ENCODE measurements at places on chromosomes 5 and 9.

DNA sequence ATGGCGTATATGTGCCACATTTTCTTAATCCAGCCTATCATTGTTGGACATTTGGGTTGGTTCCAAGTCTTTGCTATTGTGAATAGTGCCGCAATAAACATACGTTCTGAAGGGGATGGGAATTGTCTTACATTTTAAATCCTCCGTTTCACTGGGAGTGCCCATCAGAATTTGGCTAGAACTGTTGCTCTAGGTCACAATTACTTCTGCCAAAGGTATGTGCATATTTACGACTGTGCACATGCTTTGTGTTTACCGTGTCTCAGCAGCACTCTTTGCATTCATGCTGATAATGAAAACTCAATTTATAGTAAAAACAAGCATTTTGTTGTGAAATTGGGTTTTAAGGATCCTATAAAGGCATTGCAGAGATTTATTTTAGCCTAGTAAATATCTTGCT lies 151.9 kb upstream of the ZNF618 start:
- no peak for DNase-seq

DNA sequence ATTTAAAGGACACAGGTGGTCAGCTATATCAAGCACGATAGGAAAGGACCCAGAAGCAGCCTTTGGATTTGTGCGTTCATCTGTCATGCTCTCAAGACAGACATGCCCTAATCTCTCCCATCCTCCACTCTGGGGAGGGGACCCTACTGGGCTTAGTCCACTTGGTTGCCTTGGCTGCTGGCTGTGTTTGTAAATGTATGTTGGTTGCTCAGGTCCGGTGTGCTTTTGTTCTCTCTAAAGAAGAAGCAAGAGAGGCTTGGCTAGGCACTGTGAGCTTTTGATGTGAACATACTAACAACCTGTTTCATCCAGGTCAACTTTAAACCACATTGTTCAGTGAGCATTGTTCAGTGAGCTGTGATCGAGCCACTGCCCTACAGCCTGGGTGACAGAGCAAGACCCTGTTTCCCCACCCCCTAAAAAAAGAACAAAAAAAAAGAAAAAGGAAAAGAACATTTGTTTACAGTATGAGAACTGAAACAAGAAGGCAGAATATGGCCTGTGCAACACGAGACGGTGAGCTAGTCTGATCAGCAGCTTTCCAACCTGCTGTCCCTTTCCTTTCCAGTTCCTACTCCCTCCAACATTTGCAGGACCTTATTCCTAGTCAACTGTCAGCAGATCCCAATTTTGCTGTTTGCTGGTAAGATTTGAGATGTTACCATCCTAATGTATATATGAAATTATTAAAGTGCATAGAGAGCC lies 228.3 kb downstream of the ARHGAP26 start:
- no peak for DNase-seq

- DNase-seq: no peak
Measured at GRCh38 chr9:15738011-15738410, 185.2 kb downstream of the CCDC171 start.

DNA sequence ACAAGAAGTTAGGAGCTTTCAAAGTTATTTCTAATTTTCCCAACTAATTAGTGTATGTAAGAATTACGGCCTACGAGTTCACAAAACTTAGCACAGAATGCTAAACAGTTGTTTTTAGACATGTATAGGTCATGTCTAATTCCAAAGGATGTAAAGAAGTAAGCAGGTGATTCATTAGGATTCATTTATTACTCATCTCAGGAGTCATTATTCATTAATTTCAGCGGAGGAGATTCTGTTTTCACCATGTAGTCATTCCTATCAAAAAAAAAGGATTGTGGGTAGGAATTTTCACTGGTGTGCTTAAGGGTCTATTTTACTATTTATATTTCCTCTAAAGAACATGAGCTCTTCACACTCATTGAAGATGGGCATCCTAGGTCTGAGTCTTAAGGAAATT lies 532.2 kb downstream of the ACTL7B start:
- DNase-seq: no peak

DNA sequence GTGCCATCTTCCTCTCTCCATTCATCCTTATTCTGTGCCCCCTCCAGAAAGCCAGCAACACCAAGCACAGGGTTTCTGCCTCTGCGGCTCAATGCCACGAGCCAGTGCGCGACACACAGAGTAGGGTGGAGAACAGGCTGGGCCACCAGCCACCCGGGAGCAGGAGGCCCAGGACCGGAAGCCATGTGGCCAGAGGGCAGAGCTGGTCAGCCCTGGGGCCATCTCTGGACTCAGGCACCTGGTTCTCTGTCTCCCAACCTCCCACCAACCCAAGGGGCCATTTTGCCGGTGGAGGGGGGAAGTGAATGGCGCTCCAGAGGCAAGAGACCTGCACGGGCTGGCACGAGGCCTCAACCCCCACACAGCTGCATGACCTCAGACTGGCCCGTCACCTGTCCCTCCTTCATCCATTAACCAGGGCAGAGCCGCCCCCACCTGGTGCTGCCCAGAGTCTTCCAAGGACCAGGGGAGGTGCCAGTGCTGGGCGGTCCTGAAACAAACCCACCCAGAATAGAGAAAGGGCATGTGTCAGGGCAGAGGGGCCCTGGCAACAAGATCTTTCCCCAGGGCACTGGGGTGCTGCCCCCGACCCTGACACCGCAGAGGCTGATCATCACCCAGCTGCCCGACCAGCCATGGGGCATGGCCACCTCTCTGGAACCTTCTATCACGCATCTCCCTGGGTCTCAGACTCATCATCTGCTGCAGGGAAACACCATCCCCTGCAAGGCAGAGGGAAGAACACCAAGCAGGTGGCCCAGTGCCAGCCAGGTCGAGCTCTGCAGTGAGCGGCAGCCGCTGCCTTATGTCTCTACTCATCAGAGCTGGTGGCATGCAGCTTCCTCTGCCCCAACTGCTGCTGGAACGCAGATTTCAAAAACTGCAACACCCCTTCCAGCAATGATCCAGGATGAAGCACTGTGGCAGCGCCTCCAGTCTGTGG lies 11.9 kb downstream of the VAV2 start:
- no peak for DNase-seq

DNA sequence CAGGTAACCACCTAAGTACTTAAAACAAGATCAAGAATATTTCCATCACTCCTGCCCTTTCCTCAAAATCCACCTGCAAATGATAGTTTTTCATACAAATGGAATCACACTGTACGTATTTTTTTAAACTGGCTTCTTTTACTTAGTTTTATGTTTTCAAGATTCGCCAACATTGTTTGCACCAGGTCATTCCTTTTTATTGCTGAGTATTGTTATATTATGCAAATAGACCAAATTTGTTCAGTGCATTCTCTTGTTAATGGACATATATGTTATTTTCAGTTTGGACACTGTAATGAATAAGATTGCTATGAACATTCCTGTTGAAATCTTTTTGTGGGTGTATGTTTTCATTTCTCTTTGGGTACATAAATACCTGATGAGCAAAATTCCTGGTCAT lies 8.3 kb upstream of the ANKRD31 start:
- no peak for DNase-seq

GRCh38 chr5:159034083-159034824 lies 65.5 kb downstream of the EBF1 start:
- no peak for DNase-seq

- DNase-seq: no peak
Measured at GRCh38 chr5:2725980-2726765, 25.3 kb downstream of the IRX2 start.

- DNase-seq: no peak
Measured at GRCh38 chr9:109969573-109970237, 189.7 kb downstream of the PALM2AKAP2 start.

GRCh38 chr5:2588850-2589501 lies 162.5 kb downstream of the IRX2 start:
- DNase-seq: no peak

DNA sequence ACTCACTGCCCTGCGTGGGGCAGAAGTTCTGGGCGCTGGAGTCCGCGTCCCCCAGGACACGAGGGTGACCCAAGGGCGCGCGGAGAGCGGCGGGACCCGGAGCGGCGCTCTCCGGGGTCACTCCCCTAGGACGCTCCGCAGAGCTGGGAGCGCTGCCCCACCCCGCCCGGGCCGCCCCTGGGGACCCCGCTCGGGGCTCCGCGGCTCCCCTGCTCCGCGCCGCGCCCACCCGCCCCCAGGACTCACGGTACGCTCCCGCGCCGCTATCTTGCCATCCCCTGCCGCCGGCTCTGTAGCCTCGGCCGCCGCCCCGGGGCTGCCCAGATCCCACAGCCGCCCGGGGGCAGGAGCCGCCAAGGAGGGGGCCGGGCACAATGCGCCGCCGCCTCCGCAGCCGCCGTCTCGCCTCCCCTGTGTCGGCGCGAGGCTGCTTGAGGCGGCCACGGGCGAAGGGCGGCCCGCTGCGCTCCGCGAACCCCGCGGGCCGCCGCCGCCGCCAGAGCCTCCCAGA lies 303 bp downstream of the LIFR start:
- no peak for DNase-seq

DNA sequence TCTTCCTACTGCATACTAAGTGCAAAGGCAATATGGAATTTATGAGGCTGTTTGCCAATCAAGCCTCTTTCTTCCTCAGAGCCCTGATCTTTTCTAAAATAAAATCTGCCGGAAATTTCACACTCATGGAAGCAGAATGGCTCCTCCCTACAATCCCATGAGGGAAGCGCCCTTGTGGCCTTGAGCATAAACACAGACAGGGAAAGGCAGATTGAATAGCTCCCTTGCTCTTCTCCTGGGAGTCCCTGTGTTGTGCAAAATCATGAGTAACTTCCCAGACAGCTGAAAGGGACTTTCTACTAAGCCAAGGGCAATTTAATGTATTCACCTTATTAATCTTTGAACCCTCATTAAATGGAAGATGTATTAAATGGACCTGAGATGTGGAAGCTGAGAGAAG lies 226.1 kb upstream of the PIK3R1 start:
- DNase-seq: no peak

DNA sequence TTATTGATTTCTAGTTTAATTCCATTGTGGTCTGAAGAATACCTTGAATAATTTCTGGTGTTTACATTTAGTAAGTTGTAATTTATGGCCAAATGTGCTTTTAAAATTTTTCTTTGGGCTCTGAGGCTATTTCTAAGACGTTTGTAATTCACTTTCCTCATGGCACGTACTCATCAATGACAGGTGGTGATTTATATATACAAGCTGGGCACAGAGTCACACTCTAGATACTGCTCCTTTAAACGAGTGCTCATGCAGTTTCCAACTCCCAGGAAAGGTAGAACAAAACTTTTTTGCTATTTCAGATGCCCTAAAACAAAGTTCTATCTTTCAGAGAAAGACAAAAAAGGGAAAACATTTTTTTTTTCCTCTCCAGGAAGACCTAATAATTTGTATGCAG lies 146.9 kb downstream of the AUH start:
- DNase-seq: no peak

GRCh38 chr5:74977471-74977870 lies 74.9 kb downstream of the GCNT4 start:
- DNase-seq: no peak

- no peak for DNase-seq
Measured at GRCh38 chr5:88602584-88602983, 280.4 kb downstream of the MEF2C start.

GRCh38 chr9:29039258-29039657 lies 1466.0 kb upstream of the C9orf72 start:
- DNase-seq: no peak

DNA sequence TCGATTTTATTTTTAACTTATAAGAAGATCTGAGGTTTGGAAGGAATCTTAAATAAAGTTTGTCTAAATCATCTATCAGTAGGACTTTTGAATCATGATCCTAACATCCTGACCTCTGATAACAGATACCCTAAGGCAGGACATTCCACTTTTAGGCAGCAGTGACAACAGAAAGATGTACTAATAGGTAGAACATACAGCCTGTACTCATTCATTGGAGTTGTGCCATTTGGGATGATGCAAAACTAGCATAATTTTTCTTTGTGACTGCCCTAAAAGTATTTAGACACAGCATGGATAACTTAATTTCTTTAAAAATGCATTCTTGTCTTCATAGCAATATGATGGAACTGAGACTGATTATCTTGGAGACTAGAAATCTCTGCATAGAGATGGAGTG lies 39.7 kb downstream of the CDC42SE2 start:
- no peak for DNase-seq

DNA sequence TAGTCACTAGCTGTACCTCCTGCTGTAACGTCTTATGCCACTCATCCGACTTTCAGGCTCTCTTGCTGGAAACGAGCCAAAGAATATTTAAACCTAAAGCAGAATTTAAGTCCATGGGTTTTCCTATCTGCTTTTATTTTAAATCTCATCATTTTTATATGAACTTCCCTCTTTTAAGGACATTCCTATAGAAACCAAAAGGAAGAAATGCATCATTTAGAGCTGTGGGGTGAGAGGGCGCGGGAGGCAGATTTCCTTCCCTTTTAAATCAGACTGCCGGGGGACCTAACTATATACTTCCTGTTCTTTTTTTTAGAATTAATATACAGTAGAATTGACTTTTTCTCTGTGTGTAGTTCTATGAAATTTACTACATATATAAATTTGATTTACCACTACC lies 468.8 kb downstream of the BNC2 start:
- DNase-seq: no peak

- DNase-seq: no peak
Measured at GRCh38 chr5:153816870-153817269, 221.8 kb downstream of the FAM114A2 start.

DNA sequence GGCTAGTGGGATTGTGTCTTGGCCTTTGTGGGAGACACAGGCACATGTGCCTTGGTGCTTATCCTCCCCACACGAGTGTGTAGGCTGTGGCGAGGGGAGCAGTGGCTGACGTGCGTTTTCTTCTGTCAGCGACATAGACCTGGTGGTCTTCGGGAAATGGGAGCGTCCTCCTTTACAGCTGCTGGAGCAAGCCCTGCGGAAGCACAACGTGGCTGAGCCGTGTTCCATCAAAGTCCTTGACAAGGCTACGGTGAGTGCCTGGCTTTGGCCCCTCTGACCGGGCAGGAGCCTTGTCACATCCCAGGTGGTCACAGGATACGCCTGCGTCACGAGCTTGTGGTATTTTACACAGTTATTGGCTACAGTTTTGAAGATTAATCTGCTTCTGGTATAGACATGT lies 26.4 kb downstream of the TENT4A start:
- DNase-seq: no peak

- DNase-seq: no peak
Measured at GRCh38 chr5:1029945-1030625, 21.5 kb downstream of the NKD2 start.

DNA sequence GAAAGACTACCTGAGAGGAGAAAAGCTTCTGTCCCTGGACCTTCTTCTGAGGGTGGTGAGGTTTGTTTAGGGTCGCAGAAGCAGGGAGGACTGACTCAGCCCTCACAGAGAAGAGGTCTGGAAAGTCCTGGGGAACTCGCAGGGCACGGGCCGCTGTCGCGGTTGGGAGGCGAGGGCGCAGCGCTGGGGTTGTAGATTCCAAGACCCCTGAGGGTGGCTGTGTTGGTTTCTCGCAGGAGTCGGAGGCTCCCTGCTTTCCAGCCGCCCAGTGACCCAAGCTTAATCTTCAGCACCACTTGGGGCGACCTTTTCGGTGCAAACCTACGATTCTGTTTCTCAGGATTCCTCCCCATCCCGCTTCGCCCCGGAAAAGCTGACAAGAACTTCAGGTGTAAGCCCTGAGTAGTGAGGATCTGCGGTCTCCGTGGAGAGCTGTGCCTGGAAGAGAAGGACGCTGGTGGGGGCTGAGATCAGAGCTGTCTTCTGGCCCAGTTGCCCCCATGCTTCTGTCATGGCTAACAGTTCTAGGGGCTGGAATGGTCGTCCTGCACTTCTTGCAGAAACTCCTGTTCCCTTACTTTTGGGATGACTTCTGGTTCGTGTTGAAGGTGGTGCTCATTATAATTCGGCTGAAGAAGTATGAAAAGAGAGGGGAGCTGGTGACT lies 482 bp downstream of the SLC27A6 start:
- no peak for DNase-seq
